ENCODE measurements at places on chromosomes 13 and 19.

GRCh38 chr19:31354799-31355664 is 5.8 kb upstream of the TSHZ3 start:
- no peak for DNase-seq

- DNase-seq: peak; percentile 6
These were observed 574 bp downstream of the ZNF227 start for GRCh38 chr19:44212866-44213346.

- DNase-seq: peak; percentile 96
These were observed 56.4 kb upstream of the NPAS1 start for GRCh38 chr19:46963093-46963734.

- no peak for DNase-seq
These were observed 7.6 kb downstream of the MTIF3 start for GRCh38 chr13:27442797-27443196.

GRCh38 chr13:75789451-75790197 is 153.5 kb downstream of the LMO7 start:
- DNase-seq: peak; percentile 47

DNA sequence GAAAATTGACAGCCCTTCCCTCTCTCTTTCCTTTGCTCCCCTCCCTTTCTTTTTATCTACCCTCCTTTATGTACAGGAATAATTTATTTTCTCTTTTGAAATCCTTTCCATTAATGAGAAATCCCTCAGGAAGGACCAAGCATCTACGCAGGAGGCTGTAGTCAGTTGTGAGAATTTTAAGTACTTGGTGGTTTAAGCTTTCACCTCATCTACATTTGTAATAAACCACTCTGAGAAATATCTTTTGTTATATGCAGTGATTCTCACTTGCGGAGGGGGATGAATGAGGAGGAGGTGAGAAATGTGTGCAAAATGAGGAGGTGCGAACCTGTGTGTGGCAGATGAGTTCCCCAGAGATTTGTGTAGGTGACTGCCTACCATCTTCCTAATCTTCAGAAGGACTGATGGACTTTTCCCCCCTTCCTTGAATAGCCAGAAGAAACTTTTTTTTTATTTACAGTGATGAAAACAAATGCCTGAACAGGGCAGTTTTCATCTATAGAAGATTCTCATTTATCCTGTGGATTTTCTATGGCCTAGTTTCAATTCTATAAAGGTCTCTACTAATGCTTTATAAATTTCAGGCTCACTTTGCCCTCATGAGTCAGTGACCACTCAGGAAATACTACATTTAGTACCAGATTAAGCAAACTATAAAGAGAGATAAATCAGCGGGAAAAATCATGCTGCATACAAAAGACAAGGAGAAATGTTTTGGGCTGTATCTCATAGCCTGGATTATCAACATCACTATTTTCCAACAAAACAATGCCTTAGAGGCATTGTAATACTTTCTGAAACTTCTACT is 118.3 kb downstream of the LHFPL6 start:
- peak; percentile 75 for DNase-seq

- no peak for DNase-seq
These were observed 10.1 kb downstream of the BCL3 start for GRCh38 chr19:44758596-44758995.

DNA sequence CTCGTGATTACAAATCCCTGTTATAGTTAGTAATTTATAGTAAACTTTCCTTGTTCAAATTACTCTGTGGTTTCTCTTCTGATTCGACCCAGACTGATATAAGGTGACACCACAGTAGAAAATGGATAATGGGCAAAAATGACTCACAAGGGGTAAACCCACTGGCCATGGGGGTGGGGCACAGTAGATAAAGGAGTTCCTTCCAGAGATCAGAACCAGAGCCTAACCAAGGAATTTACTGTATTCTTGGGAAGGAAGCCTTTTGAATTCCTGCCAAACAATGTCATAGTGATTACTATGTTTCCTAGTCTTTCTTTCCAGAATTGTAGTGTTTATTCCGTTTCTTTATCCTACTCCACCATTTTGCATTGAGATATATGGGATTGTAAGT is 21.9 kb downstream of the MIR17HG start:
- DNase-seq: peak; percentile 78

DNA sequence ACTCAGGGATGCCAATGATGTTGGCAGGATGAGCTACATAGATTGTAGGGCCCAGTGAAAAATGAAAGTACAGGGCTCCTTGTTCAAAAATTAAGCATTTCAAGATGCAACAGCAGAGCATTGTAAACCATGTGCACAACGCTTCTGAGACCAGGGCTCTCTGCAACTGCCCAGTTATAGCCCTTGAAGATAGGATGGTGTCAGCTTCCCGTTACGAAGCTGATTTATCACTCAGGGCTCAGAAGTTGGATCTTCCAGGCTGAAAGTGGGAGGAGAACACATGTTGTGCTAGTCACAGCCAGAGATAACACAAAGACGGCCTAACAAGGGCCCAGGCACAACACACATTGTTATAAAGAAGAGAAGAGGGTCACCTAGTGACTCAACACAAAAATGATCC is 466.7 kb downstream of the TUBA3C start:
- no peak for DNase-seq

DNA sequence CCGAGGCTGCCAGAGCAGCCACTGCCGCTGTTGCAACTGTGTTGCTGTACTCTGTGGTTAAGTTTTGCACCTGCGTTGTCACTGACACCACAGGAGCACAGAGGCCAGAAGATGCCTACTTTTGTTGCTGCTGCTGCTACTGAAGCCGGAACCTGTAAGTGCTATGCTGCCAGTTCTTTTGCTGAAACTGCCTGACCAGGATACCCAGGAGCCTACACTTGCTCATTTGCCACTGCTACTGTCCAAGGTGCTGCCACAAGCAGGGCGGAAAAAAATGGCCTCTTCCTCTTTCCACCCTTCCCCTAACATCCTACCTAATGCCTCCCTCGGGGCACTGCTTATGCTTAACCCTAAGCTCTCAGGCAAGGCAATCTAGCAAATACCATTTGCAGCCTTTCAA is 29.0 kb upstream of the NBEA start:
- peak; percentile 7 for DNase-seq

GRCh38 chr13:110700641-110701040 is 5.3 kb downstream of the CARS2 start:
- no peak for DNase-seq

DNA sequence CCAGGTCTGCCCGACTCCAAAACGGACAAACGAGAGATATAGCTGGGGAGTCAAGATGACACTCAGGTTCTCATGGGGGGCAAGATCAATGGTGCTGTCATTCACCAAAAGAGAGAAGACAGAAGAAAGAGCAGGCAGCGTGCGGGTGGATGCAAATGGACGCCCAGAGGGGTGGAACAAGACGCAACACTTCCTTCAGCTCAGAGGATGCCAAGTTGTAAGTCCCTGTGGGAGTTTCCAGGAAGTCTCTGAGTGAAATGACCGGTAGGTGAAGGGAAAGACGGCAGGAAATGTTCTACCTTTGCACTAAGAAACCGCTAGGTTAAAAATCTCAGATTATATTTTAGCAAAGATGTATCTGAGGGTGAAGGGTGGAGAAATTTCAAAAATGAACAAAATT is 26.5 kb downstream of the TUBGCP3 start:
- DNase-seq: no peak

- DNase-seq: peak; percentile 66
These were observed 17.2 kb downstream of the MBNL2 start for GRCh38 chr13:97239306-97239705.

DNA sequence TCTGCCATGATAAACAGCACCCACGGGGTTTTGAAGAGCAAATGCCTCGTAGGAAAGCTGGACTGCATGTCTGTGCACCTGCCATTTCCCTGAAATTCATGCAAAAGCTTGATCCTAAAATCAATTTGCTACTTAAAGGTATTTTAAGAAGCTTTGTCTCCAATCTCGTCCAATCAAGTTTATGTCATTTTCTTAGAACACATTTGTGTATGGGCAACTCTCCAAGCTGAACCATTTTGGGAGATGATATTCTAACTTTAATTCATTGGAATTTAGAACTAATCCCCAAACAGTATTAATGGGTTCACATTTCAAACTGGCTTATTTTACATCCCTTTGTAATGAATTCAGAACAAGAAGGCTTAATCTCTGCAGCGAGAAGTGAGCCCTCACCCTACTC is 822 bp downstream of the ADPRHL1 start:
- no peak for DNase-seq

- DNase-seq: no peak
These were observed 114.6 kb downstream of the KDM4B start for GRCh38 chr19:5083547-5083965.

GRCh38 chr13:110360598-110360997 is 53.5 kb downstream of the COL4A2 start:
- DNase-seq: no peak

DNA sequence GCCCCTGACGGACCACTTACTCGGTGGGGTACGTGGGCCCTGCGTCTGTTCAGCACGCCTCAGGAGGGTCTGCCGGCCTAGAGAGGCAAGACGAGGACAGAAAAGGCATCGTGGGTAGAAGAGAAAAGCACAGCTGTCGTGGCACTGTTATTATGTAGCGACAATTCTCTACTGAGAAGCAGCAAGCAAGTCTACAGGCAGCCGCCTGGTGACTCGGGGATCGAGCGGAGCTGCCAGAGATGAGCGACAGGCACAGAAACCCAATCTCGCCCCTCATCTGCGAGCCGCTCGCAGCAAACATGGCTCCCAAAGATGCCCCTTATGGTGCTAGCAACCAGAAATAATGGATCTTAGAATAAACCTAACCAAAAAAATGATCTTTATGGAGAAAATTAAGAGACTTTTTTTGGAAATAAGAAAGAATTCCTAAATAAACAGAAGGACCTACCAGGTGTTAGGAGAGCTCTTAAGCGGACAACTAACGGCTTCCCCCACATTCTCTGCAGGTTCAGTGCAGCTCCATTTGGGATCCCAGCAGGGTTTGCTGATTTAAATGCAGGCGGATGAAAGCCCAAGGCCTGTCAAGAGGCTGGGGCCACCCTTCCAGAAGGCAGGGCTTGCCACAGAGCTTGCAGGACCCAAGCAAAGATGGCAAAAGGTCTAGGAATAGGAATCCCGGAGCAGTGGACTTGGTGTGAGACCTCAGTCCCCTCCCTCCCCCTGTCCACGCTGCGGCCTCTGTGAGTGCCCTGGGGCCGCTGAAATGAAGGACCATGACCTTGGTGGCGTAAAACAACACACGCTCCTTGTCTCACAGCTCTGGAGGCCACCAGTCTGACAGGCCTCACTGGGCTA is 152.6 kb downstream of the KDM4B start:
- no peak for DNase-seq

DNA sequence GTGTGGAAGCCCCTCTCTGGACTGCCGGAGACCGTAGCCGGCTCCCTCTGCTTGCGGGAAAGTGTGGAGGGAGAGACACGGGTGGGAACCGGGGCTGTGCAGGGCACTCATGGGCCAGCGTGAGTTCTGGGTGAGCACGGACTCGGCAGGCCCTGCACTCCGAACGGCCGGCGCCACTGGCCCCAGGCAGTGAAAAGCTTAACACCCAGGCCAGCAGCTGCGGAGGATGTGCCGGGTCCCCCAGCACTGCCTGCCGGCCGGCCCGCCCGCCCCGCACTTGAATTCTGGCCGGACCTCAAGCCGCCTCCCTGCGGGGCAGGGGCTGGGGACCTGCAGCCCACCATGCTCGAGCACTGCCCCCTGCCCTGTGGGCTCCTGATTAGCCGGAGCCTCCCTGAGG is 147.0 kb downstream of the FGF9 start:
- no peak for DNase-seq

DNA sequence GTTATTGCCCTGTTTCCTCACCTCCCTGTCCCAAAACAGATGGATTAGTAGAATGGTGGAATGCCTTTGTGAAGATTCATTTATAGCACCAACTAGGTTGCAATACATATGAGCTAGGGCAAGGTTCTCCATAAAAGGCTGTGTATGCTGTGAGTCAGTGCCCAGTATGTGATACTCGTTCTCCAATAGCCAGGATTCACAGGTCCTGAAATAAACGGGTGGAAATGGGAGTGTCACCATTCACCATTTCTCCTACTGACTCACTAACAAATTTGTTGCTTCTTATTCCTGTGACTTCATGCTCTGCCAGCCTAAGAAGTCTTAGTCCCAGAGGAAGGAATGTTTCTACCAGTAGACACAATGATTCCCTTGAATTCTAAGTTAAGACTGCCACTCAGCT is 1745.4 kb downstream of the SLITRK1 start:
- DNase-seq: no peak

DNA sequence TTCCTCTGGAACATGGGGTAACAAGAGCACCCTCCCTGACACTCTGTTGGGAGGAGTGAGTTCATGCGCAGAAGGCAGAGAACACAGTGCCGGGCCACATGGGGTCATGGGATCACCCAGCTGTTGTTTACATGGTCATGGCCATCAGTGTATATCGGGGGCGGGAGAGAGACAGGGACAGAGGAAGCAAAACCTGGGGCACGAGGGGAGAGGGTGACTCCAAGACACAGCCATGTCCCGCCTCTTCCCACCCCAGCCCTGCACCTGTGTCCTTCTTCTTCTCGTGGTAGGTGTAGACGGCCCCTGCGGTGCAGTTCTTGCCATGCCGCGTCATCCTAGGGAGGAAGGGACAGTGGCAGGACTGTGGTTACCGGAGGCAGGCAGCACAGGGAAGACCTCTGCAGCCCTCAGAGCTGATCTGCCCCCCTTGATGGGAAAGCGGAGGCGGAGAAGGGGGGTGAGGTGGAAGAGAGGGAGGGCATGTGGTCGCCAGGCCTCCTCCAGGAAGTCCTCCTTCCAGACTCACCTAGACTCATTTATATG is 19.9 kb downstream of the NOSIP start:
- DNase-seq: no peak

All from fibroblast of upper back skin (primary cell).